ENCODE measurements at places on chromosomes 1 and 21.
A peak's percentile ranks its signal among the peaks of the same experiment; 100 is the strongest.

- no peak for DNase-seq
These were observed 1217.8 kb upstream of the ADGRL2 start for GRCh38 chr1:80582980-80583379.

- DNase-seq = no peak
These were observed 37.3 kb upstream of the HYI start for GRCh38 chr1:43491061-43491460.

DNA sequence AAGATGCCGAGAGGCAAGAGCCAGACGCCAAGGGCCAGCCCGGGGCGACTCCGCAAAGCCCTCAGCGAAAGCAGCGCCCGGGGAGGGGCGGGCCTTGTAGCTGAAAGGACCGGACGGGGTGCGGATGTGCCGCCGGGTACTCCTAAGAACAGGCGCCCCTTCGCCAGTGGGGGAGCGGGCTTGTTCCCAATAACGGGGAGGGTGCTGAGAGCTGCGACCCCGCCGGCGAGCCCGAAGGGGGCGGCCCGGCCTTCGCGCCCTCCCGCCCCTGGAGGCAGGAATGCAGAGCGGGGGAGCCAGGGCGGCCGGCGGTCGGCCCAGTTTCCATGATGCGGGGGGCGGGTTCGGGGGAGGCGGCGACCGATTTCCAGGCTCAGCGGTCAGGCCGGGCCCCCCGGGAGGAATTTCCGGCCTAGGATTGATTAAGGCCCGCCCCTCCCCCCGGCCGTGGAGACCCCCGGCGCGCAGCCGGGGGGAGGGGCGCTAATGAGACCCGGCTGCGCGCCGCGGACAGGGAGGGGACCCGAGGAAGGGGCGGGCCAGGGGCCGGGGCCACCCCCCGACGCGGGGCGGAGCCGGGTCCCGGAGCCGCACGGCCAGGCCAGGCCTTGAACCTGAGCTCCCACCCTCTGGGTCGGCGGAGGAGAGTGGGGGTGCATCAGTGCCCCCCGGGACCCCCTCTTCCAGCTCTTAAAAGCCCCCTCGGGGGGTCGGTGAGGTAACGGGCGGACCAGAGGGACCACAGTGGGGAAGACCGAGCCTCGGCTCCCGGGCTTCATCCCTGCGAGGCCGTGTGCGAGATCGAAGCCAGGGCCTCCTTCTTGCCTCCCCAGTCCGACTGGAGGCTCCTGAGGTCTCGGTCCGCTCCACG, 898 bp upstream of the TMEM200B start:
- DNase-seq = peak; percentile 40

DNA sequence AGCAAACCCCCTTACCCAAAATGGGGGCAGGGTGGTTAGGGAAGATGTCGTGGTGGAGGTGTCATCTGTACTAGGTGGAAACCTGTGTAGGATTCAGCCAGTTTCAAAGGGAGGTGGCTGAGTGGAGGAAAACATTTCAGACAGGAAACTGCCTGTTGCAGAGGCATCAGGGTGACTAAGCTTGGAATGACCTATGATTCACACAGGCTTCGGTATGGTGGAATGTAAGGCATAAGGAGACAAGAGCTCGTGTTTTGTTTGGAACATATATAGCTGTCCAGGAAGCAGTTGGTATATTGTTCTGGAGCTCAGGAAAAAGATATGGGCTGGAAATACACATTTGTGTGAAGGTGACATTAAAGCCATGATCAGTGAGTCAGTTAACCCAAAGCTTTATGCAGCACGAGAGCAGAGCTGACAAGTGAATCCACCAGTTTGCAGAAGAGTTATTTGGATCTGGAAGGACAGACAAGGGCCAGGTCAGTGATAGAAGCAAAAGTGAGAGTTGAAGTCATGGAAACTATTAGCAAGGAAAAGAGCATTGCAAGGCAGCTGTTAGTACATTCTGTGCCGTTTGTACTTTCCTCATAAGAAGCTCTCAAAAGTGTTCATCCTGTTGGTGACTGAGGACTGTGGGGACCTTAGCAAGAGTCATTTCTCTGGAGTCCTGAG, 12.2 kb downstream of the UTP25 start:
- DNase-seq = no peak

- no peak for DNase-seq
These were observed 110.1 kb downstream of the SPSB1 start for GRCh38 chr1:9402717-9403225.

- DNase-seq = no peak
These were observed 72.7 kb upstream of the NBPF4 start for GRCh38 chr1:108316545-108316944.

- no peak for DNase-seq
These were observed 1010.3 kb downstream of the AMY1C start for GRCh38 chr1:104760017-104760416.
